ENCODE measurements at places on chromosomes 4 and X. TPM values are rescaled to one million over a fixed set of nuclear protein-coding genes. Genes with fewer than 3 reads are reported as not detected.

The ITIH6 gene
- total RNA-seq: not detected

The RPS6KA3 gene
- 82.9 TPM for total RNA-seq

The CXCL3 gene
- not detected for total RNA-seq

The TSPAN5 gene
- total RNA-seq: 33.6 TPM

The SERTM2 gene
- not detected for total RNA-seq

Measured in T-helper 1 cell treated with Interleukin-12 subunit alpha and Interleukin-12 subunit beta and Interleukin-4 antibody, amounts not matched to agents 30 ng/mL and 1 ng/mL, for 36 hours (primary cell).